HepG2 (cell line): ENCODE measurements at places on chromosomes 1 and 21. TPM values are rescaled to one million over a fixed set of nuclear protein-coding genes. Genes with fewer than 3 reads are reported as not detected.

TCP10L gene
- 2.4 and 2.8 TPM in 2 replicates for total RNA-seq

TSPAN2 gene
- total RNA-seq: not detected in 2 replicates

TENT5C gene
- total RNA-seq: 0.02 and 0.04 TPM in 2 replicates

ANGPTL3 gene
- total RNA-seq: 0.22 and 0.51 TPM in 2 replicates

C1orf141 gene
- not detected in 2 replicates for total RNA-seq

KCNQ4 gene
- 0.02 TPM in 1 of 2 replicates, not detected in the other for total RNA-seq

COP1 gene
- total RNA-seq: 51.3 and 69.9 TPM in 2 replicates

CD52 gene
- not detected in 2 replicates for total RNA-seq

OR2T35 gene
- not detected in 2 replicates for total RNA-seq

TDRD5 gene
- not detected in 2 replicates for total RNA-seq

DNA sequence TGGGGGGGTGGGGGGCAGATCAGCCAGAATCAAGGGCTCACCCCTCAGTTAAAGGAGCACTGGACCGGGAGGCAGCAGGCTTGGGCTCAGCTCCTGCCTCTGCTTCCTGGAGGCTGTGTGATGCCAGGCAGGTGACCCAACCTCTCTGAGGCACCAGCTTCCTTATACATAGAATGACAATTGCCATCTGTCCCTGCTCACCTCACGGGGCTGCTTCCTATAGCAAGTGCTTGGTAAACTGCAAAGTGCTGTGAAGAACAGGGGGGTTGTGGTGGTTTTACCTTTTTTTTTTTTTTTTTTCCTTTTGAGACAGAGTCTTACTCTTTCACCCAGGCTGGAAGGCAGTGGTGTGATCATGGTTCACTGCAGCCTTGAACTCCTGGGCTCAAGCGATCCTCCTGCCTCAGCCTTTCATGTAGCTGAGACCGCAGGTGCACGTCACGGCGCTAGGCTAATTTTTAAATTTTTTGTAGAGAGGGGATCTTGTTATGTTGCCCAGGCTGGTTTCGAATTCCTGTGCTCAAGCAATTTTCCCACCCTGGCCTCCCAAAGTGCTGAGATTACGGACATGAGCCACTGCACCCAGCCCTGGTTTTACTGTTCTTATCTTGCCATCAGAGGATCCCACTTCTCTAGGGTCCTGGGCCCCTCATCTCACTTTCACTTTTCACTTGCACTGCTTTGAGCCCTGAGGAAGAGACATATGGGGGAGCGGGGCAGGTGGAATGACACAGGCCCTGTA lies 11.6 kb downstream of the KCNQ4 start:
- no peak overlapping the region for H3K4me3 ChIP-seq
- no peak for DNase-seq
- H3K27me3 ChIP-seq: no peaks in the 10 kb centered on the region; the same call in 1 of the 2 replicates
- no peak overlapping the region for H3K27ac ChIP-seq
- no peaks in the 10 kb centered on the region for H3K36me3 ChIP-seq

DNA sequence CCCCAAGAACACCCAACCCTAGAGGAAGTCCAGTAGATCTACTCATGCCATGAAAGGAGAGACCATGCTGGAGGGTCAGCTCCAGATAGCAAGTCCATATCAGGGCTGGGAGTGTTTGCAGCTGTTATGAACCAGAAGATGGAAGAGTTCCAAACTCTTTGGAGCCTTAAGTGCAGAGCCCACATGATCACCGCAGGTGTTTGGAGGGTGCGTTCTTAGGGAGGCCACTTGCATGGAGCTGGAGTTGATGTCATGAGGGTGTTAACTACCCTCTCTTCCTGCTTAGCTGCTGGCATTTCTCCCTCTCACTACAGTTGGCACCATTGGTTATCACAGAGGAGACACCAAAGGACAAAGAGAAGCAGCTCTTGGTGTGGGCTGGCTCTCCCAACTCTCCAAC lies 616.9 kb downstream of the AJAP1 start:
- DNase-seq: no peak
- H3K36me3 ChIP-seq: no peaks in the 10 kb centered on the region
- H3K27me3 ChIP-seq: no peaks in the 10 kb centered on the region
- H3K4me1 ChIP-seq: no peaks in the 10 kb centered on the region

- no peak overlapping the region for H3K27ac ChIP-seq
- H3K4me1 ChIP-seq: 0 out of 2 replicates have a peak, but pooled peaks cover 5% of the 10 kb centered on the region
- no peaks in the 10 kb centered on the region for H3K36me3 ChIP-seq
Observed at GRCh38 chr1:204600968-204601367, 84.6 kb downstream of the LRRN2 start.

DNA sequence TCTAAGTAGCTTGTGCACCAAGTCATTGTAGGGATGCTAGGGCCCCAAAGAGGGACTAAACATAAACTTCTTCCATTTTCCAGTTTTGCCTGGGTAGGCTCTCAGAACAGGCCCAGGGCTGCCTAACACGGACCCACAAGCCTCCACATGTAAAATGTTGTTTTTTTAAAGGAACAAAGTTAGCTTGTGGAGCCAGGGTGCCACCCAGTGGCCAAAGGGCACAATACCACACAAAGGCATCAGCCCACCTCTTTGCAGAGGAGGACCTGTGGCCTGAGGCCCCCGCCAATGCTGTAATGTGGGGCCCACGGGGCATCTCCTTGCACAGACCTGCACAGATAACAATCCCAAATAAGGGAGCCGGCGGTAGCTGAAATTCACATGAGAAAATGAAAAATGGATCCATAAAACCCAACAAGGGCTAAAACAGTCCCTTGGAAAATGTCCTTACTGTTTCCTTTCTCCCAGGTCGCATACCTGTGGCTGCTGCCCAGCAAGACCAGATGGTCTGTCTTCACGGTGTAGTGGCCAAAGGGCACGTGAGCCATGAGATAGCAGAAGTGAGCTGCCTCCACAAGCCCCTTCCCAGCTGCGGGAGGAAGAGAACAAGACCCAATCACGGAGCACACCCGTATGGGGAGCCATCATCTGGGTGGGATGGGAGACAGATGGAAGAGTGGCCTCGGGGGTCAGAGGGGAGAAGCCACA lies 23.8 kb downstream of the SEC16B start:
- 0 out of 2 replicates have a peak, but pooled peaks cover 5% of the 10 kb centered on the region for H3K4me1 ChIP-seq
- no peak overlapping the region for H3K4me3 ChIP-seq
- H3K27me3 ChIP-seq: no peaks in the 10 kb centered on the region
- peak; percentile 57 for DNase-seq
- H3K27ac ChIP-seq: no peak overlapping the region

GRCh38 chr1:119679223-119679622 lies 31.2 kb upstream of the ZNF697 start:
- no peaks in the 10 kb centered on the region for H3K27me3 ChIP-seq
- no peak overlapping the region for H3K27ac ChIP-seq
- no peaks in the 10 kb centered on the region for H3K36me3 ChIP-seq
- no peak for DNase-seq

DNA sequence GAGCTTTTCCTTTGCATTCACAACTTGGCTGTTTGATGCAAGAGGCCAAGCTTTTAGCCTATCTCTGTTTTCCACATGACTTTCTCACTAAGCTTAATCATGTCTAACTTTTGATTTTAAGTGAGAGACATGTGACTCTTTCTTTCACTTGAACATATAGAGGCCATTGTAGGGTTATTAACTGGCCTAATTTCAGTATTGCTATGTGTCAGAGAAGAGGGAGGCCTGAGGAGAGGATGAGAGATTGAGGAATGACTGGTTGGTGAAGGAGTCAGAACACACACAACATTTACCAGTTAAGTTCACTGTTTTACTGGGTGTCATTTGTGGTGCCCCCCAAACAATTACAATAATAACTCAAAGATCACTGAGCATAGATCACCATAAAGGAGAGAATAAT lies 193.5 kb downstream of the CYYR1 start:
- DNase-seq: no peak
- H3K27me3 ChIP-seq: no peaks in the 10 kb centered on the region
- H3K4me1 ChIP-seq: no peaks in the 10 kb centered on the region

DNA sequence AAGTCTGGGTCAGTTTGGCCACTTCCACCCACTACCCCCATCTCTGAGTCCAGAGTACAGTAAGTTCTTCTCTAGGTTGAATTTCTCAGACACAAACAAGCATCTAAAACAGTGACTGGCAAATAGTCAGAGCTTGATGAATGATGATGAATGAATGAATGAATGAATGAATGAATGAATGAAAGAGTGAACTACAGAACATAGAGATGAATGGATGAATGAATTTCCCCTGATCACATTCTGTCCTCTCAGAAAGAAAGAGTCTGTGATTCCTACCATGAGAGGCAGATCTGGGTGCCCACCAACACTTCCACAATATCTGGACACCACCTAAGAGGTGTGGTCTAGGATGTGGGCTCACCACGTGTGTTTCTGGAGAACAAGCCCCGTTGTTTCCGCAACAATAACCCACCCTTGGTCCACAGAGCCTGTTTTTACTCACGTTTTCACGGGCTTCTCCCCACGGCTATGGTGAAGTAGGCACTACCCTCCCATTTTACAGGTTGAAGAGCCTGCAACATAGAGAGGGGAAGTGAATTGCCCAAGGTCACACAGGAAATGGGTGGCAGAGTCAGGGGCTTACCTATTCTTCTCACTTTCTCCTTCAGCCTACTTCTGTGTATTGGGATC lies 40.2 kb upstream of the IFFO2 start:
- H3K27me3 ChIP-seq: no peaks in the 10 kb centered on the region
- H3K36me3 ChIP-seq: no peaks in the 10 kb centered on the region
- DNase-seq: no peak
- peaks cover 18% of the 10 kb centered on the region for H3K4me1 ChIP-seq

DNA sequence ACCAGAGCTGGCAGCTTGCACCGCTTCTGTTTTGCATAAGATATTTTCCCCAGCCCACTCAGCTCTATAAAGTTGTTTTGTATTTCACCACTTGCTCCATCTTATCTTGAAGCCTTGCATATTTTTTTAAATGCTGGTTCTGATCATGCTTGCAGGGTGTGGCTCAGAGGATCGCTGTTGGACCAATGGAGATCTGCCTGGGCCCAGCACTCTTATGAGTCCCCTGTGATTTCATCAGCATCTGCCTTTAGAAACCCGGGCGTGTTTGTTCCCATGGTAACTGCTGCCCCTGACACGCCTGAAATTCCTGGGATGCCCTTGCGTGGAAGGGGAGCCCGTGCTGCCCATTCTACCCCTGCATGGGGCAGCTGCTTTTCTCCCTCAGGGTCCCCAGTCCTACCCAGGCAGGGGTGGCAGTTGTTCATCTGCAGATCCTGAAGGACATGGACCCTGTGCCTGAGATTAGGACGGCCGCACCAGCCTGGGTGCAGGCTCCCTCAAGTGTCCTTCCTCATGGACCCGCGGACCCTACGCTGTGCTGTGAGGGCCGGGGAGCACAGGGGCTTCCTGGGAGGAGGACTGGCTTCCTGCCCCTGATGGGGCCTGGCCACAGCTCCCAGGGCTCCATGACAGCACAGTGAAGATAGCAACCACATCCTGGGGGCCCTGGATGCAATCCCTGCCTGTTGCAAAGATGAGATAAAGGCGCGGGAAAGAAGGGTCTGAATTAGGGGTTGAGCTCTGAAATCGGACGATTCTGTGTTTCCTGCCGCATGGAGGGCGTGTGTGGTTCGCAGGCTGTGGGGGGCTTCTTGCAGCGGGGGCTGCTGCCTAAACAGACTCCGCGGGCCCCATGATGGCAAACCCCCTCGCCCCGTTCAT lies 226.5 kb downstream of the SDCCAG8 start:
- H3K36me3 ChIP-seq: no peaks in the 10 kb centered on the region
- H3K4me3 ChIP-seq: no peak overlapping the region
- no peak for DNase-seq
- H3K27ac ChIP-seq: no peak overlapping the region

DNA sequence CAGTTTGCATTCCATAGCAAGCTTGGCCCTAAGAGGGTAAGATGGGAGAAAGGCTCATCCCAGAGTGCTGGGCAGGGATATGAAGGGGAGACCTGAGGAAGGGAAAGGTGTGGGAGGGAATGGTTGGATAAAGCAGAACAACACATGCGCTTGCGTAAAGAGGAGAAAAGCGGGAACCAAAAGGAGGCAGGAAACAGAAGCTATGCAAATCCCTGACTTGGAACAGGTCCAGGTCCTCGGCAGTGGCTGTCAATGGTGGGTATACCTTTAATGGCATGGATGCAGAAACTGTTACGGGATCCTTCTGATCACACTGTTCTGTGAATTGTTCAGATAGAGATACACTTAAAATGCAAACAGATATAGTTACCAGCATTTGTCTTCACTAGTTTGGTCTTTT lies 455.6 kb downstream of the SIPA1L2 start:
- no peak overlapping the region for H3K27ac ChIP-seq
- H3K4me1 ChIP-seq: no peaks in the 10 kb centered on the region
- no peak overlapping the region for H3K4me3 ChIP-seq
- DNase-seq: no peak

DNA sequence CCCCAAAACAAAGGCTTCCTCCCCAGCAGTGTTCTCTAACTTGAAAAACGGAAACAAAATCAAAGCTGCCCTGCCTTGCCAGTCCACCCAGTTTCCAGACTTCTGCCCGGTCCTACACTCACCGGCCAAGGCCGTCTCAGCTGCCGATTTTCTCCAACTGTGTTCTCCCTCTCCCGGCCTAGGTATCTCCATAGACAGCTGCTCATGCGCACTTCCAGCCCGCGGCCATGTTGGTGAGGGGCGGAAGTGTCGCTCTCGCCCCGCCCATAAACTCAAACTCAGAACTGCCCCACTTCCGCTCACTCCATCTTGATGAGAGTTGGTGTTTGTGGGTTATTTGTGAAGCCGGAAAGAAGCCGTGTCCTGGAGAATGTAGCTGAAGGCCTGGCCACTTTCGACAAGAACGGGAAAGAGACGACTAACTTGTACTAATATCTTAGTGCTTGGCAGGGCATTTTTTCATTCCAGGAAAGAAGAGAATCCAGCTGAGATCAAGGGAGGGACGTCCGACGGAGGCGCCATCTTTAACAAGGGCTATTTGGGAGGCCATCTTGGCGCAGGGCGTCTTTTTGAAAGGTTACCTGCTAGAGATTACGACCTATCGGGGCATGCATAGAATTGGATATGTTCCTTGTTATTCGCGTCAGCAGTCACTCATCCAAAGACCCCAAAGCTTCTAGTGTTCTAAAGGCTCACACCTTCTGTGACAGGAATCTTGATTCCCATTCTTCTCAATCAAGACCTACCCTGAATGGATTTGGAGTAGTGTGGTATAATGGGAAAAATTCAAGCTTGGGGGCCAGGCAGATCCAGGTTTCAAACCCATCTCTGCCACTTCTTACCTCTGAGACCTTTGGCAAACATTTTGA lies at the start of gene USF1:
USF1 (minus strand) TSS at position 242 of the 869 bp plus-strand sequence. CDS start 2,702 bp downstream, outside the sequence.
- peaks cover 22% of the 10 kb centered on the region for H3K36me3 ChIP-seq
- peak within 1 kb of the TSS; percentile 94 for H3K27ac ChIP-seq
- DNase-seq: peak; percentile 92
- H3K4me1 ChIP-seq: peaks cover 20% of the 10 kb centered on the region
- no peaks in the 10 kb centered on the region for H3K27me3 ChIP-seq

DNA sequence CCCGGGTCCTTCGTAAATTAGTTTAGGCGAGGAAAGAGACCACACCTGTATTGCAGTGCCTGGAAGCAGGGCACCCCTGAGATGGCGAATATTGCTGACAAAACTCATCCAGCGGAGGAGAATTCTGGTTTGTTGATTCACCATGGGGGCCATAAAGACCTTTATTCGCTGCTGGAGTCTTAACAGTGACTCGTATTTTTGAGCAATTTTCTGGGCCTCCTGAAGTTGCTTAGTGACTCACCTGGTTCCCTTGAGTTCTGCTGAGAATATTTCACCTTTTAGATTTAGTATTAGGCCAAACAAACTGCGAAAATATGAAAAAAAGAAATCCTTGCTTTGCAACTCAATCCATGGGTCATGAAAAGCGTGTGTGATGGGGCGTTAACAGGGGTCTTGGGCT lies 20.6 kb upstream of the H6PD start:
- no peaks in the 10 kb centered on the region for H3K36me3 ChIP-seq
- no peak for DNase-seq
- H3K4me3 ChIP-seq: no peak overlapping the region
- H3K27ac ChIP-seq: no peak overlapping the region
- H3K27me3 ChIP-seq: peaks cover 17% of the 10 kb centered on the region; the same call in 2 of the 3 replicates
